NCI-H1105 (cell line): ENCODE measurements at places on chromosomes 4 and X.

- no peak for DNase-seq
Measured at GRCh38 chr4:25466966-25467697, 90.1 kb downstream of the ANAPC4 start.

- no peak for DNase-seq
Measured at GRCh38 chr4:71584585-71584984, 199.3 kb downstream of the GC start.

- no peak for DNase-seq
Measured at GRCh38 chr4:1174941-1175634, 2.7 kb upstream of the SPON2 start.

GRCh38 chrX:7100022-7100421 lies 47.5 kb upstream of the STS start:
- no peak for DNase-seq

- DNase-seq = no peak
Measured at GRCh38 chr4:147285751-147286150, 195.1 kb upstream of the EDNRA start.

- no peak for DNase-seq
Measured at GRCh38 chr4:110294165-110294564, 95.8 kb upstream of the ELOVL6 start.

GRCh38 chrX:28752330-28752729 lies 165.1 kb downstream of the IL1RAPL1 start:
- DNase-seq = no peak

DNA sequence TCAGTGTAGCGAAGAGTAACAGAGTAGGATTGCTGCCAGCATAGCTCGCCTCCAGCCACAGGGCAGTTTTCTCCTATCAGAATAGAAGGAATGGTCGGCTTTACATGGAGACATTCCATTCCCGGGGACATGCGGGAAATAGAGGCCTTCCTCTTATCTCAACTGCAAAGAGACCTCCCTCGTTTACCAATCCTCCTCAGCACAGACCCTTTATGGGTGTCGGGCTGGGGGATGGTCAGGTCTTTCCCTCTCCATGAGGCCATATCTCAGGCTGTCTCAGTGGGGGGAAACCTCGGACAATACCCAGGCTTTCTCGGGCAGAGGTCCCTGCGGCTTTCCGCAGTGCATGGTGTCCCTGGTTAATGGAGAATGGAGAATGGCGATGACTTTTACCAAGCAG lies 285.0 kb downstream of the ASMT start:
- DNase-seq = no peak

GRCh38 chr4:119246177-119246733 lies 33.7 kb downstream of the USP53 start:
- no peak for DNase-seq

DNA sequence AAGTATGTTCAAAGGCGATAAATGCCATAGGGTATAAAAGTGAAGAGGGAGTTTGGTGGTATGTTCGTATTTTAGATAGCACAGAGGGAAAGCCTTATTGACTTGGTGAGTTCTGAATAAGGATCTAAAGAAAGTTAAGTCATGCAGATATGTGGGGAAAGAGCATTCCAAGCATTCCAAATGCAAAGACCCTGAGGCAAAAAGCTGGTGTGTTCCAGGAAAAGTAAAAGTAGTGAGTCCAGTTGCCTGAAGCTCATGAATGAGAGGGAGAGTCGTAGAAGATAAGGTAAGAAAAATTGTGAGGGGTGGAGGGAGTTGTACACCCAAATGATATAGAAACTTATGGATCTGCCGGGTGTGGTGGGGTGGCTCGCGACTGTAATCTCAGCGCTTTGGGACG lies 426.7 kb downstream of the RPA4 start:
- DNase-seq = no peak

- DNase-seq = no peak
Measured at GRCh38 chrX:138877746-138878145, 166.2 kb upstream of the FGF13 start.

DNA sequence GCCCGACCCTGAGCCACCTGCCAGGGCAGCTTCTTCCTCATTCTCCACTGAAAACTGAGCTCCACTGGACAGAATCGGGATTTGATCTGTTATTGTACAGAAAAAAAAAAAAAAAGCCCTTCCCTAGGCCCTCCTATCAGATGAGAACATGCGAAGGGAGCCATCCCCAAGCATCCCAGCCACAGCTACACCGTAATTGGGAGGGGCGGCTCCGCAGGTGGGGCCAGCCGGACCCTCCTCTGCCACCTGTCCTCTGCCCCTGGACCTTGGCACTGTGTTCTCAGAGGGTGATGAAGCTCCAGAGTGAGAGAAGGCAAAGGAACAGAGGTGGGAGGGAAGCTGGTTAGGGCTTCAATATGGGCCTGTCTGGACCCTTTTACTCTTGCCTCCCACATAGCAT lies 240.0 kb upstream of the PSAPL1 start:
- DNase-seq = no peak

GRCh38 chrX:53684415-53685192 lies 1.9 kb downstream of the HUWE1 start:
- DNase-seq = peak; percentile 3

DNA sequence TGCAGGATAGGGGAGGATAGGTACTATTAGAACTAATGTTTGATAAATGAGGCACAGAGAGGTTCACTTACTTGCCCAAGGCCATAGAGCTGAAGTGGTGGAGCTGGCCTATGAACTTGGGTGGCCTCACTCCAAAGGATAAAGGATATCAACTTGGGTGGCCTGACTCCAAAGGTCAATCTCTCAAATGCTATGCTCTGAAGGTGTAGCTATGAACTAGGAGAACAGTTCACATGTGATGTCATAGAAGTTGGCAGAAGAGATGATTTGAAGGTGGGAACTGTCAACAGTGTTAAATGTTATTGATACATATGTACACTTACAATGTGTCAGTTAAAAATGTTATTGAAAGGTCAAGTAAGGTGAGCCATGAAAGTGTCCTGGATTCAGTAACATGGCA lies 6.2 kb upstream of the CHST7 start:
- no peak for DNase-seq

- no peak for DNase-seq
Measured at GRCh38 chr4:171954650-171955049, 141.4 kb downstream of the GALNTL6 start.

GRCh38 chr4:81213671-81214070 lies 1.4 kb downstream of the PRKG2 start:
- no peak for DNase-seq

GRCh38 chr4:183288955-183289354 lies 31.1 kb downstream of the CLDN22 start:
- DNase-seq = no peak

DNA sequence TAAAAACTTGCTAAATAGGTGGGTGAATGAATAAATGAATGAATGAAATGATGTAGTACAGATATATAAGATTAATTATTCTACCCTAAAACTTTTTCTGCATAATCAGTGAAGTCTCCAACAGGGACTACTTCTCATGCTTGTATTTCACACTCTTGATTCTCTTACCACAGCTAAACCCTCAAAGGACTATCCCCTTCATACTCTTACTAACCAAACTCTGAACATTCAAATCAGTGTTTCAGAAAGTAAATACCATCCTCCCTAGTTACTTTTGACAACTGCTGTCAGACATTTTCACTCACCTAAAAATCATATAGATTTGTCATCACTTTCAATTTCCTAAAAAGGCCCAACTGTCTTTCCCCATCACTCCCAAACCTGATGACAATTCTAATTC lies 234.3 kb upstream of the HHIP start:
- DNase-seq = no peak

- no peak for DNase-seq
Measured at GRCh38 chr4:77127215-77127614, 29.8 kb upstream of the CCNG2 start.

GRCh38 chrX:121504153-121504552 lies 456.7 kb downstream of the GLUD2 start:
- no peak for DNase-seq

DNA sequence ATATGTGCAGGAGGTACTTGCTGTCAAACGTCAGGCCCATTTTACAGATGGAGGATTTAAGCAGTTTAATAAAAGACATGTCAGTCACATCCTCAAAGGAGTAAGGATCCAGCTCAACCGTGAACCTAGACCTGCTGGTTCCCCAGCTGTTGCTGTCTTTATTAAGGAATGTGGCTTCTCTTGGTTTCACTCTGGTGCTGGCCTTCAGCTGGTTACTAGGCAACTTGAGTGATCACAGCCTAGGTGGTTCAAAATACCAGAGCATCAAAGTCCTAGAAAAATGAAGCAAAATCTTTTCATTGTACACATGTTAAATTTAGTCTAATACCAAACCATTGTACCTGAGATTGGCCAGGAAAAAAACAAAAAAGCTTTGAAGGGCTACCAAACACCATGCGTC lies 32.7 kb upstream of the GLRA2 start:
- no peak for DNase-seq

- DNase-seq = no peak
Measured at GRCh38 chr4:168188754-168189153, 96.4 kb downstream of the ANXA10 start.

- no peak for DNase-seq
Measured at GRCh38 chrX:136397001-136397400, 90.7 kb upstream of the BRS3 start.

GRCh38 chr4:38155589-38156294 lies 195.5 kb downstream of the PTTG2 start:
- DNase-seq = no peak

GRCh38 chr4:151004222-151004621 lies 10.9 kb downstream of the LRBA start:
- no peak for DNase-seq

GRCh38 chrX:69299285-69299684 lies 134.0 kb upstream of the PJA1 start:
- DNase-seq = no peak

DNA sequence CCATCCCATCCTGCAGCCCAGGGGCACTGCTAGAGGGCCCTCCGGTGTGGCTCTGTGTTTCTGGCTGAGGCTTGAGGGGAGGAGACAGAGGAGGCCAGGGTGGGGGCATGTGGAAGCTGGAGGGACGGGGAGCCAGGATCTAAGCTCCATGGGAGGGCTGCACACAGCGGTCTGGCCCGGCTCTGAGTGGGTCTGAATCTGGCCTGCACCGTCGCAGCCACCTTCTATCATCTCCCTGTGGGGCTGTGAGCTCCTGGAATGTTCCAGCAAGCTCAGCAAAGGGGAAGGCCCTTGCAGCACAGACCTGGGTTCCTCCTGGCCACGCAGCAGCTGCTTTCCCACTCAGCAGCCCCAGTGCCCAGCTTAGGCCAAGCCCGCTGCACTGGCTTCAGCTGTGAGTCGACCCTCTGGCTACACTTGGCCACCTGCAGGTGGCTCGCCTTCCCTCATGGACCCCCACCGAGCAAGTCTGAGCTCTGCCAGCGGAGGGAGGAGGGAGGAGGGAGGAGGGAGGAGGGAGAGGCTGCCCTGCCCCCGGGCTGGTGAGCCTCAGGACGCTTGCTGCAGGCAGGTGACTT lies 5.3 kb downstream of the NKX1-1 start:
- DNase-seq = no peak

DNA sequence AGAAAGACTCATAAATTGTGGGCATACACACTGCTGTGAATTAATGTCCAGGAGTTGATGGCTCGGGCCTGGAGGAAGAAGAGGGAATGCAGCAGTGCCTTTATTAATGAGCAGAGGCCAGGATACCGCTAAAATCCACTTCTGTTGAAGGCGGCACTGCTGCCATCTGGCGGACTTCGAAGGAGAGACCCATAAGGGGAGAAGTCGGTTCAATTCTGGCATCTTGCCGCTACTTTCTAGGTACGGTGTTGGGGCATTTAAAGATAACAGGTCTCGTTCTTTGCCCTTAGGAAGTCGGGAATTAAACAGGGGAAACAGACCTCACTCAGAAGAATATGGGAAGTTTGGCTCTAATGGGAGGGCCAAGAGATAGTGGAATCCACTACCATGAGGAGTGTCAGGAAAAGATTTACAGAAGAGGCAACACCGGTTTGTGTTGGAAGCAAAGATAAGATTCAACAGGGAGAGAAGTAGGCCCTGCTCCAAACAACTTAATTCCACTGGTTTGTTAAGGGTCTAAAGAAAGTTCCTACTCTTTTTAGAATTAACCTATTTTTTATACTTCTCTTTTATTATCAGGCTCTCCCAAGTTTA lies 133.6 kb upstream of the GIMD1 start:
- peak; percentile 0 for DNase-seq

- no peak for DNase-seq
Measured at GRCh38 chrX:112457788-112458187, 221.9 kb downstream of the LHFPL1 start.

DNA sequence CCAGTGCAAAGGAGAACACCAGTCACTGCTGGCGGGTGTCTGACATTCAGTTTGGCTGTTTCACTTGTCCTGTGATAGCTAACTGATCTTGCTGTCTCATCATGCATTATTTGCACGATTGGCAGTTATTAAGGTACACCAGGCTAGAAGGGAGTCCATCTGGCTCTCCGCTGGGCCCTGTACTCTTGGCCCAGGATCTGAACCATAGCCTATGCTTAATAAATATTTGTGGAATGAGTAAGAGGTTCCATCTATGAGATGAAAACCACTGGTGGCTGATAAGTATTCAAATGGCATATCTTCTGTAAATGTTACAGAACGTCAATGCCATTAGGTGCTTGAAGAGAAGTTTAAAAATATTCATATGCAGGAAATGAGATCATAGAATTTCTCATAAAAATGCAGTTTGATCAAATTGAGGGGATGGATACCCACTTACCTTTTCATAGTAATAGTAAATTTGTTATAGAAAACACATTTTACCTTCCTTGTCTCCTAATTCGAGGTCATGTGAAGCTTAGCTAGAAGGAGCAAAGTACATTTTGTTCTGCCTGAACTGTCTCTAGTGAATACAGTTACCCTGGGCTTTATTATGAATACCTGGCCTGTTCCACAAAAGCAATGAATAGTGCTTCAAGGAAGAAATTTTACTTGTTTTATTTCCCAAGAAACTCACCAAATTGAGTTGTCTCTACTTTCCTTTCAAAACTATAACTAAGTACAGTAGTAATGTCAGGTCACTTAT lies 213.5 kb downstream of the CBR4 start:
- no peak for DNase-seq

GRCh38 chrX:19904778-19905367 lies 17.5 kb upstream of the SH3KBP1 start:
- peak; percentile 38 for DNase-seq

DNA sequence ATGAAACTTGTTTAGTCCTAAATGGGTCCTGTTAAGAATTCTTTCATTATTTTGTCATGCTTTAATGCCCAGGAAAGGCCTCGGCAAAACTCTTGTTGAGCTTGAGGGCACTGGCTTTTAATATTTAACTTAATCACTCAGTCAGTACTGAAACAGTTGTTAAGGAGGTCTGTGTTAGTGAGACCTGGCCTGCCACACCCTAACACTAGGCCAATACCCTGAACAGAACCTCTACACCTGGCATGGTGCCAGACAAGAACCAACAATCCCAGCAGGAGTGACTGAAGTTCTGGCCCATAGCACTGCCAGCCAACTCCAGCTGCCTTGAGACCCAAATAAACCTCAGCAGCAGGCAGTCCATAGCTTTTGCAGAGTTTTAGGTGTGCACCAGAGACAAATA lies 85.7 kb upstream of the ITM2A start:
- no peak for DNase-seq

GRCh38 chrX:38940547-38940946 lies 139.3 kb downstream of the MID1IP1 start:
- DNase-seq = no peak

- DNase-seq = no peak
Measured at GRCh38 chr4:151721466-151721865, 39.3 kb downstream of the GATB start.
